AG08396 (cell line): ENCODE measurements at places on chromosomes 16 and 17.

DNA sequence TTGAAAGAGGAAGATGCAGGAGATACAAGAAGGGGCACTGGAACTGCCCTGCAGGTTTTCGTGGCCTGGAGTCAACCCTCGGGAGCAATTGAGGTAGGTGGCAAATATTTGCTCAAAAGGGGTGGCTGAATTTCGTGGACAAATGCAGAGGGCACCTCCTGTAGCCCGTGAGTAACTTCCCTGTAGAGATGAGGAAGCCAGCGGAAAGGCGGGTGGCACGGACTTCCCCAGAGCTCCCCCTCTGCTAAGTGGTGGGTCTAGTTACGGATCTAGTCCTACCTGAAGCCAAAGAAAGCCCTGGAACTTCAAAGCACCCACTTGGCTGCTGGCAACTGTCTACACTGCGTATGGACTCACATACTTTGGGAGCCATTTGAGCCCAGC lies 1.0 kb upstream of the ATP2C2 start:
- DNase-seq, result no peak

DNA sequence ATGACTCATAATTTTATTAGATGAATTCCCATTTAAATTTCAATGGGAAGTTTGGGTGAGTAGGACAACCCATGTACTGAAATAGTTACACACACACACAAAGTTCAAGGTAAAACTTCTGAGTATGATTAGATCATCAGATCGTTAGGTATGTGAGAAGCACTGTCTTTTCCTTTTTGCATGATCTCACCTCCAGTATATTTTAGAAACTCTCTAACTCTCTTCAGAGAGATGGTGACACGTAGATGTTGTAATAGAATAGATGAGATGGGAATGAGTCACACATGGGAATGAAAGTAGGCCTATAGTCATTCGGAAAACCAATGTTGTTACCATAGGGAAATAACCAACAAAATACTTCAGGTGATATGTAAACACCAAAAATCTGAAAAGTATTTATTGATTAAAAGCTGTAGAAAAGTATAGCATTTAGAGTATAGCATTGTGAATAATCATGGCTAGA lies 22.2 kb downstream of the KRT23 start:
- peak; percentile 61 for DNase-seq

GRCh38 chr16:66924527-66925321 lies 611 bp downstream of the RRAD start:
- peak; percentile 80 for DNase-seq

- DNase-seq, result peak; percentile 98
Observed at GRCh38 chr16:709566-710499, 4.2 kb upstream of the FBXL16 start.

DNA sequence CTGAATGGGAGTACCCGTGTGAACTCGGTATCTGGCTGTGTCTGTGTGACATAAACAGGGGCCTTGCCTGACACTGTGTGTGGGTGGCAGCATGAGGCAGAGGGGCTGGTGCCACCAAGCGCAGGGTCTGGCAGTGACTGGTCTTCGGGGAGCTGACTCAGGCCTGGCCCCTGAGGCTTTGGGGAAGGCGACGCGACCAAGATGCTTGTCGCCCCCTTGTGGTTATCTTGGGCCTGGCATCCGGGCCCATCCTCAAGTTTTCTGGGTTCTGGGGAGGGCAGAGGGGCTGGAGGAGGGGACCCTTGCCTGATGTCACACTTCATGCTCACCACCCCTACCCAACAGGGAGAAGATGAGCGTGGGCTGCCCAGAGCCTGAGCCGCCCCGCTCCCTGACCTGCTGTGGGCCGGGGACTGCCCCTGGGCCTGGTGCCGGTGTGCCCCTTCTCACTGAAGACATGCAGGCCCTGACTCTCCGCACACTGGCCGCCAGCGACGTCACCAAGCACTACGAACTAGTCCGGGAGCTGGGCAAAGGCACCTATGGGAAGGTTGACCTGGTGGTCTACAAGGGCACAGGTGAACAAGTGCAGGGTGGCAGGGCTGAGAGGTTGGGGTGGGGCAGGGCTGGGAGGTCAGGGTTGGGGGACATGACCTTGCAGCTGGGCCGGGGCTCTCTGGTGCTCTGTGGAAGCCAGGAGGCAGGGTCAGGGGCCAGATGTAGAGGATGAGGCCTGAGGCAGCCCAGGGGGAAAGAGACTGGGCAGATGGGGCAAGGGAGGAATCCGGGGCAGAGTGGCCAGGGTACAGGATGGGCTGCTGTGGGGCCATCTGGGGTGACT lies 24.9 kb downstream of the SBK1 start:
- DNase-seq, result peak; percentile 80

DNA sequence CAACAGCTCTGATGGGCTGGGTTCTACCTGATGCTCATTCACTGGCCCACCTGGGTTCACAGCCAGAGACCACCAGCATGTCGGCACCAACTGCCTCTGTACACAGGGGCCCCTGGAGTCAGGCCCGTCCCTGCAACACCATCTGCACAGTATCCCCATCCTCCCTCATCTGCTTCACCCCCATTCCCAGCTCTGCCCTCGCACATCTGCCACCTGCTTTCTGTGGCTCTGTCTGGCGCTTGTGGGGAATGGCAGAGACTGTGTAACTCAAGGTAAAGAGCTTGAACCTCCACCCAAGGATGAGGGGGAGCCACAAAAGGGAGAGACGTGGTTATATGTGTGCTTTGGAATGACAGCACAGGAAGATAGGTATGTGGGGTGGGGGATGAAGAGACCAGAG lies 27.2 kb downstream of the SMPD3 start:
- DNase-seq, result no peak

DNA sequence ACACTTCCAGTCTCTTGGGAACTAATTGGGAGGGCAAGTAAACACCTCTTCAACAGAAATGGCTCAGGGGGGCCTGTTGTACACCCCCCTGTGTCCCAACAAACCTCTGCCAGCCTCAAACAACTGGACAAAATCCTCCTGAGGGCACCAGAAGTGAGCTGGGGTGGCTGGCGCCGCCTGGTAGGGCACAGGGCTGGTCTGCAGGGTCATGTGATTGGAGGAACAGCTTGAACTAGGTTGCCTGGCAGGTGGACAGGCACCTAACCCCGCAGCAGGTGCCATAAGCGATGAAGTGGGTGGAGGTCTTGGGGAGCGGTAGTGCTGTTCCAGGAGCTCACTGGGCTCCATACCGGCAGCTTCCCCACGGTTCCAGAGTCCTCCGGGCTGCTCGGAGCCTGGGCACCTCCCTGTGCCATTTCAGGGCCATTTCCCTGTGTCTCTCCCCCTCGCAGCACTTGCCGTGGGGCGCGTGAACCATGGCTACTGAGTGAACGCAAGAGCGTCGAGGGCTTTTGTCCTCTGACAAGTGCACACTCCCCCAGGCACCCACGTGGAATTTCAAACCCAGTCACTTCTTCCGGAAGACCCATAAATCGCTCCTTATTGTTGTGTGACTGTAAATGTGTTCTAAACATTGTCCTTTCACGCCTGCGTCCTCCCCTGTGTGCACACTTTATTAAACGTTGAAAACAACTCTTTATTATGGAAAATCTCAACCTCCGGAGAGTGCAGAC lies 101.5 kb downstream of the SEC14L1 start:
- no peak for DNase-seq

DNA sequence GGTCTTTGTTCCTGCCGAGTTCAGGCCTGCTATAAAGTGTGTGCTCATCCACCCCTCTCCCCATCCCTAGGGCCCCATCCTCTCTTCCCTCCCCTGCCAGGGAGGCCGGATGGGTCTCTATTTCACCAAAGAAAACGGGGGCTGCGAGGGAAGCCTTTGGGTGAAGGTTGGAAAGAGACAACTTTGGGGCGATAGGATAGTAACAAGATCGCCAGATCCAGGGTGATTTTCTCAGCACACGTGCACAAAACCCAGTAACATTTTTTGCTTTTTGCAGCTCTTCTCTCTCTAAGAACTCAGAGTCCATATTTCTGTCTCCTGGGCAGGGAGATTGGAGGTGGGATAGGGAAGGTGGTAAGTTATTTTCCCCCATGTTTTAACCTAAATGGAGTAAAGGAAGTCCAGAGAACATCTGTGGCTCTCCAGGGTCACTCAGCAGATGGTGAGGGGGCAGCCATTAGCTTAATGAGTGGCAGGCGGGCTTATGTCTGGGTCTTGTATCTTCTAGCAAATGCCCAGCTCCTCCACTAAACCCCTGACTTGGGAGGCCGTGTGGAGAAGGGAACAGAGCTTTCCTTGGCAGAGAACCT lies 6.9 kb downstream of the CCR7 start:
- DNase-seq, result no peak

DNA sequence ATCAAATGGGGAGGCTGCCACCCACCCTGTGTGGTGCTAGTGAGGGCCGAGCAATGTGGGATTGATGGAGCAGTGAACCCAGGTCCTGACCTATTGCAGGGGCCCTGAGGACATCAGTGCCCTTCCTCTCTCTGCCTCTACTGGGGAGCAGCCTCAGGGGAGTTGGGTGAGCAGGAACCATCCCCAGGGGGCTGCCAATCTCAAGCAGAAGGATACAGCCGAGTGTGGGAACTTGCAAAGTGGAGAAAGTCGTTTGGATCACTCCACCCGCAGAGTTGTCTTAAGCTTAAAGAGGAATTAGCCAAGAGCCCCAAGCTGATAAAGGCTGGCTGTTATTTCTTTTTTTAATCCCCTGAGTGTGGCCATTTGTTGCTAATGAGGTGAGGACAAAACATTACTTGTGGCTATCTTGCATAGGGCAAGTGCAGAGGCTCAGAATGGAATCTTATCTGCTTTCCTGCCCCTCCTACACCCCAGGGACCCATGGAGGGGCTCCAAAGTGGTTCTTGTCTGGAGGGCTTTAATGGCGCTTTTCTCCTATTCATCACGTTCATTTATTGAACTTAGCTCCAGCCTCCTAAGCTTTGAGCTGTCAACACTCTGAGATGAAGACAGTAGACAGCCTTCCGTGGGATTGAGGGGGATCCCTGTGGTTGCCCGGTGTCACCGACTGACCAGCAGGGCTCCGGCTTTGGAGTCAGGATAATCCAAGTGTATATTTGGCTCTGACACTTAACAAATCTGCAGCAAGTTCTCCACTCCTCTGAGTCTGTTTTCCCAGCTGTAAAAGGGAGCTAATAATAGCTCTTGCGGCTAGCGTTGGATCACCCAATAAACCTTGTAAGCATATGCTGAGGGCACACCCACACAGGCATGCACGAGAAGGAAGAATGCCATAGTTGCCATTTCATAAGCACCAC lies 45.1 kb downstream of the MYH11 start:
- peak; percentile 86 for DNase-seq

- no peak for DNase-seq
Observed at GRCh38 chr17:50957600-50958575, 91.7 kb upstream of the TOB1 start.
